ENCODE measurements at places on chromosomes 4 and X.

DNA sequence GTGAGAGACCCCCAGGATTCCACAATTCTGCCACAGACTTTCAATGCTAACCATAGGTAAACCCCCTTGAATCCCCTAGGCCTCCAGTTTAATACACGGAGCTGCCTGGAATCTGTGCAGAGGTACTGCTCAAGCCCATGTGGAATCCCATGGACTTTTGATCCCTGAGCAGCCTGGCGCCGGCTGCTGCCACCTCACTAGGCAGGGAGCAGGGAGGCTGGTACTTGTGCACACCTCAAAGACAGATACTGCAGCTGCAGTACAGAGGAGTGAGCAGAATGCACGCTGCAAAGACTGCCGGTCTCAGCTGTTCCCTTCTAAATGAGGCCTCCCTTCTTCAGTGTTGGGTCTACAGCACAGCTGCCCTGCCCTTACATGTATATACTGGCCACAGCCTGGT, 79.4 kb downstream of the RPS6KA6 start:
- no peak for DNase-seq

DNA sequence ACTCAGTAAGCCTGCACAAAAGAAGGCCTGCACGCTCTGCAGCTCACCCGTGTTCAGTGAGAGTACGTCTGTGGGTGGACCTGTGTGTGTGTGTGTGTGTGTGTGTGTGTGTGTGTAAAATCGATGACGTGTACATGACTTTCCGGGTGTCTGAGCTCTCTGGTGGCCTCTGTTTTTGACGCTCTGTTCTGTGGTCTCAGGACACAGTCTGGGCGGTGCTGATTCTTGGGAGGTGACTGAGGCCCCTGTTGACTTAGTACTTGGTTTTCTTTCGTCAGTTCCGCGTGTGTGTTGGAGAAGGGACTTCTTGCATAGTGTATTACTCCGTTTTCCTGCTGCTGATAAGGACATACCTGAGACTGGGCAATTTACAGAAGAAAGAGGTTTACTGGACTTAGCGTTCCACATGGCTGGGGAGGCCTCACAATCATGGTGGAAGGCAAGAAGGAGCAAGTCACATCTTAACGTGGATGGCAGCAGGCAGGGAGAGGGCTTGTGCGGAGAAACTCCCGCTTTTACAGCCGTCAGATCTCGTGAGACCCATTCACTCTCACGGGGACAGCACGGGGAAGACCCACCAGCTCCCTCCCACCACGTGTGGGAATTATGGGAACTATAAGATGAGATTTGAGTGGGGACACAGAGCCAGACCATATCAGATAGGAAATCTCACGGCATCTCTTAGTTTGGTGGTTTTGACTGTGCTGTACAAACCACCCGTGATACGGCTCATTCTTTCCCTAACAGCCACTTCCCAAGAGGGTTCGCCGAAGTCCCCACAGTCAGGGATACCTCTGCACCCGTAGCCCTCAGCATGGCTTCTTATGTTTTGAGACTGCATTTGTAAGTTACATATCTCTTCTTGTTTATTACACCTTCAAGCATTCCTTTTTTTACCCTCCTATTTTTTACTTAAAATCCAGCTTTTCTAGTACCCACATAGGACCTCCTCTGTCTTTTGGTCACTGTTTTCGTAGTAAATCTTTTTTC, 24.5 kb downstream of the UVSSA start:
- DNase-seq: no peak

DNA sequence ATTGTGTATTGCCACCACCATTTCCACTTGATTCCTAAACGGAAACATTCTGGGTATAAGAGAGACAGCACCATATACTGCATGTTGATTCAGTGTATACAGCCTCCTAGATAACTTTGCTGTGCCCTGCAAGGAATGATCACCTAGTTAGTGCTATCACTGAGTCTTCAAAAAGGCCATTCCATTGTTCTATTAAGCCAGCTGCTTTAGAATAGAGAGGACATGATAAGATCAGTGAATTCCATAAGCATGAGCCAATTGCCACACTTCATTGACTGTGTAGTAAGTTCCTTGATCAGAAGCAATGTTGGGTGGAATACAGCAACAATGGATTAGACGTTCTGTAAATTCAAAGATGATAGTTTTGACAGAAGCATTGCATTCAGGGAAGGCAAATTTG, 1047.3 kb downstream of the PCDH18 start:
- DNase-seq: no peak

GRCh38 chr4:3498901-3499510, 33.2 kb downstream of the LRPAP1 start:
- DNase-seq: no peak

DNA sequence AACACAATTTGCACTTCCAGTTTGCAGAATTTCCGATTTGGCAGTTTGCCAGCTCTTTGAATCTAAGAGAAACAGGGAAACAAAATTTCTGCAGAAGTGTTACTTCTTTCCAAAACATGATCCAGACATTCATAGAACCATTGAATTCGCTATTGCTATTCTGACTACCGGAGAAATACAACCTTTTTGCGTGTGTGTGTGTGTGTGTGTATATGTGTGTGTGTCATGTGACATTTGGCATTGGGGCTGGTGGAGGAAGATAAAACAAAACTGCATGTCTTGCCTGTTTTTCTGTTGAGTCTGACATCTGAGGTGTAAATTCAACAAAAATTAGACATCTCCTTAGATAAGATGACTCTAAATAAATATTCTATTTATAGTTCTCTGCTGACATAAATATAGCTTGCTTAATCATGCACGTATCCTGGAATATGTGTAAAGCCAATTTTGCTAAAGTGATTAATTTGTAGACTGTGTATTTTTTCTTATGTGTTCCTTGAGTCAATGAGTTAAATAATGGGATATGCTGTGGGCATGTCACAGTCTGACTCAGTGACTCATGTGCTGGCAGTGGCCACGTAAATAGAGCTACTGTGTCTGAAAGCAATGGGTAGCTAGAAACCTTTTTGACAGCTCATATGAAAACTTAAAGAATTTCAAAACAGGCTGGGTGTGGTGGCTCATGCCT, 98.9 kb downstream of the HPGD start:
- peak; percentile 17 for DNase-seq

GRCh38 chrX:19225909-19226308, 103.6 kb upstream of the ADGRG2 start:
- DNase-seq: no peak

DNA sequence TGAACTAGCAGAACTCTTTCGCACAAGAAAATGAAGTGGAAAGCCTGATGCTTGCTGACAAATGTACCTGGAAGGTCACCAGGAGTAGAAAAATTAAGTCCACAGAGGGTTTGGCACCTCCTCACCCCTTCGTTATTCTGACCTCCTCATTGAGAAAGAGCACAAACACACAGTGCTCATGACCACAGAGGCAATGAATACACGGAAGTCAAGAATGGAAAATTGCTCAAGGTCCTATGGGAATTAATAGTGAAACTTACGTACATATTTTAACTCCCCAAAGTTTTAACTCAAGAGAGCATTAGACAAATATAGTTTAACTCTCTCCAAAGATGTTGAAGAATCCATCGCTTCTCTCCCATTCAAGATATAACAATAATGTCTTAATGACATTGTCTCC, 83.6 kb upstream of the CAMK2D start:
- no peak for DNase-seq

DNA sequence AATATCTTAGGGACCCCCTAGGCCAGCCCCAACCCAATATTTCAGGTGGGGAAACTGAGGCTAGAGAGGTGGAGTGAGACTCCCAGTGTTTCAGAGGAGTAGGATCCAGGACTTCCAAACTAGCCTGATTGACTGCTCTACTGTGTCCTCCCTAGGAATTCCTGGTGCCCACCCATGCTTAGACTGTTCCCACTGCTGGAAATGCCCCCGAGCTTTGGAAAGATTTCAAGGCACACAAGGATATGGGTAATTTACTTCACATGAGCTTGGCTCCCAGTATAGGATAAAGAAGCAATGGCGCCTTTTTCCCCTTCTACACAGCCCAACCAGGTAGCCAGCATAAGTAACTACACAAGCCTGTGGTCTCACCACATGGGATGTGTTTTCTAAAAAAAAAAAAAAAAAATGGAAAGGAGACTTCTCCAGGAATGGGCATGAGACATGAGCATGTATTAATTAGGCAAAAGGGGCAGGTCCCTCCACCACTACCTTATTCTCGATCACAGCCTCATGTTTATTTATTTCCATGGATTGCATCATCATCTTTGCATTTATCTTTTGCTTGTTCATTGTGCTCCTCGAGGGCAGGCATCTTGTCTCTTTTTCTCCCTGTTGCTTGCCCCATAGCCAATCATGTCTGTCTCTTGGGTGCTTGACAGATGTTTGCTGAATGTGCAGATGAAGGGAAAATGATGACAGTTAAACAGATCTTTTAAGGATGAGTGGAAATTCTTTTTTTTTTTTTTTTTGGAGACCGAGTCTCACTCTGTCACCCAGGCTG, 66.7 kb downstream of the DRD5 start:
- no peak for DNase-seq

- DNase-seq: no peak
Measured at GRCh38 chr4:121016611-121017010, 55.7 kb downstream of the NDNF start.

GRCh38 chr4:27490766-27491165, 630.1 kb downstream of the STIM2 start:
- DNase-seq: no peak

GRCh38 chr4:8760561-8760960, 111.1 kb downstream of the HMX1 start:
- DNase-seq: no peak

GRCh38 chr4:47251348-47252135, 212.0 kb downstream of the COMMD8 start:
- no peak for DNase-seq

- DNase-seq: peak; percentile 68
Measured at GRCh38 chr4:156598138-156598681, 373.4 kb downstream of the PDGFC start.

DNA sequence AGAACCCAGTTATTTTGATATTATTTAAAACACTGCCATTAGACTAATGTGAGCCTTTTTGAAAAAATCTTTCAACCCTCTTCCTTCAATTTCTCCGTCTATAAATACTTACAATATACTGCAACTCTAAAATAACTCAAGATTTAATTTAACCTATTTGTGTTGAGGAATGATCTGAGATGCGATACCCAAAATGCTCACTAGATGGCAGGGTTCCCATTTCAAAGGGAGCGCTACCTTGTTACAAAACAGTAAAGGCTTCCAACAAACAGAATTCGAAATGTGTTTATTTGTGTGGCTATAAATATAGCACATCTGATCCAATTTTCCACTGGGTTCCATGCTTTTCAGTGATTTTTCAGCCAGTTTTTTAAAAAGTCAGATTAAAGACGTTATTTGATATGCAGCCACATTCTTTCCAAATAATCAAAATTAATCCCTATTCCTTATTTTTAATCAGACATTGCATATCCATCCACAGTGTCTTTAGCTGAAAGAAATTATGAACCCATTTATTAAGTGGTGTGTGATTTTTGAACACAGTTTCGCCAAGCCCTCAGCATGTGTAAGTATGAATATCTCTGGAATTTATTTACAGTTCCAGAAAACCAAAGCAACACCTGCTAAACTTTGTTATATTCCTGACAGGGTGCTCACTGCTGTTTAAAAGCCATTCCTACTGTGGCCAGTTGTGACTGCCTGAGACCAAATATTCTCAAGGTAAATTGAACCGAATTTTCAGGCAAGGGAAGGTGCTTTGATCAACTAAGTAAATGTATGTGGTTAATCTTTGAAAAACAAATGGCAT, 668.0 kb upstream of the LCORL start:
- peak; percentile 72 for DNase-seq

- no peak for DNase-seq
Measured at GRCh38 chrX:153603131-153603656, 4.3 kb upstream of the CCNQ start.

DNA sequence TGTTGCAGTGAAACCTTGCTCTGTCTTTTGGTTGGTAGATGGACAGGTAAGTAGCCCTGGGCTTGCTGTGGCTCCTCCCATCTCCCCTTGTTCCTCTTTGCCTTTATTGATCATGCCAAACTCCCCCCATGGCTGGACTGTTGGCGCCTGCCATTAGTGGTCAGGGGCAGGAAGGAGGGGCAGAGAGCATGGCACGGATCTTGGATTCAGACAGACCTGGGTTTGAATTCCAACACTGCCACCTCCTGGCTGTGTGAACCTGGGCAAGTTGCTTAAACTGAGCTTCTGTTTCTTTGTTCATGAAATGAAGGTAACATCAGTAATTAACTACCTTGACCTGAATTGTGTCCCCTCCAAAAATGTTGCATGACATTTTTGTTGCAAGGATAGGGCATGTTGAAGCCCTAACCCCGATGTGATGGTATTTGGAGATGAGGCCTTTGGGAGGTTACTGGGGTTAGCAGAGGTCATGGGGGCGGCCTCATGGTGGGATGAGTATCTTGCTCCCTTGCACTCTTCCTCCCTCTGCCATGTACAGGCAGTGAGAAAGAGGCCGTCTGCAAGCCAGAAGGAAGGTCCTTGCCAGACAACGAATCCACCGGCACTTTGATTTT, 6.0 kb downstream of the SLC2A9 start:
- peak; percentile 15 for DNase-seq

DNA sequence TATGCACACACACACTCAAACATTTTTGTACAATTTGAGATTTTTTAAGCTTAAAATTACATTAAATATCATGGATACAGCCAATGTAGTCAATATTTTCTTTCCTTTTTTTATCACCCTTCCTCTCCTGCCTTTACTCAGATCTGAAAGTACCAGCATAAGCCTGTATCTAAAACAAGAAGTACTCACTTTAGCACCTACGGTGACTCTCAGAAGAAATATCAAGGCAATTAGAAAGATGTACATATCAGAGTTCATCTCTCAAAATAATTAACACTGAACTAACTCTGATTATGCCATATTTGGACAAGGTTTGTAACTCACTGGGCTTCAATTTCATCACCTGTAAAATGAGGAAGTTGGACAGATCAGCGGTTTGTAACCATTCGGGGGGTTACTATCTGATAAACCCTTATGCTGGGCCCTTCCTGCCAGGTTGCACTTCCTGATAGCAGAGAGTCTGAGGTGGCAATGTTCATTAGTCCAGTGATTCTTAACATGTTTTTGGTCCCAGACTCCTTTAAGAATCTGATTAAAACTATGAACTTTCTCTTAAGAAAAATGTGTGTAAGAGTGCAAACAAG, 5.7 kb upstream of the GPR174 start:
- no peak for DNase-seq

GRCh38 chrX:44085209-44085608, 112.0 kb upstream of the NDP start:
- no peak for DNase-seq

- DNase-seq: no peak
Measured at GRCh38 chrX:146614663-146615478, 194.7 kb upstream of the CXorf51B start.

DNA sequence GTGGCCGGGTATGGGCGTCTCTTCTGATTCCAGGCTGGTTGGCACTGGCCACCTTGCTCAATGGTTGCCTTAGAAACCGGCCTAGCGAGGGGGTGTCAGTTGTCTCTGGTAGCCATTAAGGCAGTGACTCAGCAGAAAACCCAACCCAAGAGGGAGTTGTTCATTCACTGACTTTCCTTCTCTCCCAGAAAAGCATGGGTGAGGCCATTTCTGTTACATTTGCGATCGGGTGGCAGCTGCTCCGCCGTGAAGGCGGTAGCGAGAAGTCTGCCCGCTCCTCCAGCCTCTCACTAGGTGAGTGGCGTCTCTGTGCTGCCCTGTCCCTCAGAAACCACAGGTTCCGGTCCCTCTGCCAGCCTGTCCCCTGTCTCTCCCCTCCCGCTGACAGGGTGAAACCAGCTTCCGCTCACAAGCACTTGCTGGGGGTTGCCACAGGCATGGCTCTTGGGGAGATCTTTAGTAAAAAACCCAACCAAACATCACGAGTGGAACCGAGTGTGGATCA, 17.4 kb downstream of the IRAK1 start:
- DNase-seq: peak; percentile 48

- DNase-seq: no peak
Measured at GRCh38 chrX:23840674-23841073, 57.7 kb downstream of the SAT1 start.

Data from fibroblast of villous mesenchyme (primary cell).